ENCODE measurements at places on chromosomes 4 and X.

DNA sequence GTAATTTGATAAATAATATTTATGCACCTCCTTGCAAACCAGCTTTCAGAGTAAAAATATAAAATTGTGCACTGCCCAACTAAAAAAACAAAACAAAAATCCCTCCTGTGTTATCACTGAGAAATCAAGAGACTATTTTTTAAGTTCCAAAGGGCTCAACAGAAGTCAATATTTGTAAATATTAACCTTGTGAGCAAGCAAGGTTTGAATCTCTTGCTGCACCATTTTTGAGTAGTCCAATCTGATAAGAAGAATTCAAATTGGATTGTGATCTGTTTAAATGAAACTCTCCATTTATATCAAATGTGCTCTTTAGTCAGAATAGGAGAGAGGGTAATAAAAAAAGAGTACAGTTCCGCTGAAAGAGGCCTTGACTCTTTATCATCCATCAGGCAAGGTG lies 520.2 kb downstream of the RAB28 start:
- DNase-seq = no peak

GRCh38 chrX:20433388-20433775 lies 166.7 kb upstream of the RPS6KA3 start:
- DNase-seq = no peak

- no peak for DNase-seq
These were observed 190.6 kb downstream of the PTTG2 start for GRCh38 chr4:38150766-38151165.

DNA sequence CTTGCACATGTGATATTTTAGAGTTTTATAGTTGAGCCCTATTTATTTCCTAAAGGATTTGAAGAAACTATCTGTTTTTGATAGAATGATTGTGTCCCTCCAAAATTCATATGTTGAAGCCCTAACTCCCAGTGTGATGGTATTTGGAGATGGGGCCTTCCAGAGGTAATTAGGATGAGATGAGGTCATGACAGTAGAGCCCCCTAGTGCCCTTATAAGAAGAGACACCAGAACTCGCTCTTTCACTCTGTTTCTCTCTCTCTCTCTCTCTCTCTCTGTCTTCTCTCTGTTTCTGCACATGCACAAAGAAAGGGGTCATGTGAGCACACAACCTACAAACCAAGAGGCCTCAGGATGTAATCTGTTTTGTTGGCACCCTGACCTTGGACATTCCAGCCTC lies 921.9 kb upstream of the DIAPH2 start:
- no peak for DNase-seq

- DNase-seq = no peak
These were observed 25.7 kb downstream of the GUCY1A1 start for GRCh38 chr4:155692361-155692760.

Measured in GM12891 (cell line).